ENCODE measurements at places on chromosomes 1 and 21.

- DNase-seq = no peak
These were observed 90.1 kb downstream of the PRDM16 start for GRCh38 chr1:3159121-3159520.

DNA sequence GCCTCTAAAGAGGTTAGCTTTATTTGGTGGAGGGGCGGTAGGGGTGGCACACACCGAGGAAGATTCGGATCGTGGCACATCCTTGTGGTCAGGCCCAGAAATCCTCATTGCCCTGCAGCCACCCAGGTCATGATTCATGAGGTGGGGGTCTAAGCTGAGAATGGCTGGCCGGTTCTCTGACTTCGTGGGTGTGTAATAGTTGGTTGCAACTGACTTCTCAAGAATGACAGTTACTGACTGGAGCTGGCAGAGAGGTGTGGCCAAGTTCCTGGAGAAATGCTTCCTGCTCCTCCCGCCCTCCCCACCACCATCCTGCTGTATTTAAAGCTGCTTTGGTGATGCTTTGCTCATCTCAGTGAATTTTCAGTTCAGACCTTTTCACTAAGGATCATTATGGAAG lies 198.6 kb downstream of the KIF26B start:
- no peak for DNase-seq

DNA sequence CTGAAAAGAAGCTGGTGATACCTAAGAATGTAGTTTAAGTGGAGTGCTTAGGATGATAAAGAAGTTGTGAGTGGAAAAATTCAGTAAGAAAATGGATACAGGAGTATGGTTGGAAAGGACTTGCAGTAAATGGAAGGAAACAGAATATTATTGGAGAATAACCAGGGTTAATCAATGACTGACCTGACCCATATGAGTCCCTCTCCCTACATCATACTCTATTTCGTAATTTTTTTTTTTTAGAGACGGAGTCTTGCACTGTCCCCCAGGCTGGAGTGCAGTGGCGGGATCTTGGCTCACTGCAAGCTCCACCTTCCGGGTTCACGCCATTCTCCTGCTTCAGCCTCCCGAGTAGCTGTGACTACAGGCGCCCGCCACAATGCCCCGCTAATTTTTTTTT lies 33.4 kb upstream of the ENSA start:
- no peak for DNase-seq

GRCh38 chr1:89589515-89589914 lies 43.4 kb upstream of the LRRC8C start:
- no peak for DNase-seq

GRCh38 chr1:26094677-26095383 lies 16.8 kb upstream of the PDIK1L start:
- DNase-seq = peak; percentile 65
